Kasumi-1 (cell line): ENCODE measurements at places on chromosomes 7 and 10.

GRCh38 chr7:157522189-157522588 lies 185.4 kb downstream of the DNAJB6 start:
- no peak for DNase-seq

DNA sequence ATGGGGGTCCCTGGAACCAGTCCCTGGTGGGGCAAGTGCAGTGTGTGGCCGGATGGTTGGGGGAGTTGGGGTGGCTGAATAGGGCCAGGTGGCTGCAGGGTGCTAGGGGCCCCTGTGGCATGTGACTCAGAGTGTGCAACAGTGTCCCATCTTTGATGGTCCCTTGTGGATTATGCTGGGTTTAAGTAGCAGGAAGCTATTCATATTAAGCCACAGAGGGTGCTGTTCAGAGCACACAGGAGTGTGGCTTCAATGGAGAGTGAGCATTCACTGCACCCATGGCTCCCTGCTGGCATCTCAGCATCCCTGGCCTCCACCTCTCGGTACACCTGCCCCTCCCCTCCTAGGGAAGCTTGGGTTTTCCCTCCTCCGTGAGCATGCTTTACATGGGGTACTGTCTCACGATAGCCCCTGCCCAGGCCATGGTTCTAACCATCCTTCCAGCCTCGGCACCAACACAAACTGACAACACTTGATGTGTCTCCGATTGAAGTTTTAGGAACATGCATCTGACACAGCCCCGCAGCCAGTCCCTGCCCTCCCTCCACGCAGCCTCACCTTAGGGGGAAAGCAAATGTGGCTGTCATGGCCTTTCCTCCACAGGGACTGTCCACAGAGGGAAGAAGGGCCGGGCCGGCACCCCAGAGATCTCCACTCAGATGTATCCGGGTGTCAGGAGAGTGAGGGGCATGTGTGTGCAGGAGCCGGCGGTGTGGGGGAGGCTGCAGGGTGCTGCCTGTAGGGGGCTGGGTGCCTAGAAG lies 30.4 kb upstream of the PPIF start:
- peak; percentile 63 for DNase-seq

DNA sequence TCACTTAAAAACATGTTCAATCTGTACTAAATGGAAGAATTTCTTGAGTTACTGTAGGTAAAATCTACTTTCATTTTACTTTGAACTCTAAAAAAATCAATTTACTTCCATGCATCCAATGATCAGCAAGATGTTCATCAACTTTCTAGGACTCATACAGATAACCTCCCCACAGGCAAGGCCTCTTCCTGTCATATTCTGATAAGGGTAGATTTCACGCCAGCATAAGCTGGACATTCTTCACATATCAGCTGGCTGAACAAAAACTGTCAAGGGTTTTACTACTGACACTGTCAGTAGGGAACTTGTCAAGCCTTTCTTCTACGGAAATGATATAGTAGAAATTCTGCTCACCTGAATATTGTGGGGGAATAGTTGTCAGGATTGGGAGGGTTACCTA lies 244.9 kb downstream of the THSD7A start:
- no peak for DNase-seq

DNA sequence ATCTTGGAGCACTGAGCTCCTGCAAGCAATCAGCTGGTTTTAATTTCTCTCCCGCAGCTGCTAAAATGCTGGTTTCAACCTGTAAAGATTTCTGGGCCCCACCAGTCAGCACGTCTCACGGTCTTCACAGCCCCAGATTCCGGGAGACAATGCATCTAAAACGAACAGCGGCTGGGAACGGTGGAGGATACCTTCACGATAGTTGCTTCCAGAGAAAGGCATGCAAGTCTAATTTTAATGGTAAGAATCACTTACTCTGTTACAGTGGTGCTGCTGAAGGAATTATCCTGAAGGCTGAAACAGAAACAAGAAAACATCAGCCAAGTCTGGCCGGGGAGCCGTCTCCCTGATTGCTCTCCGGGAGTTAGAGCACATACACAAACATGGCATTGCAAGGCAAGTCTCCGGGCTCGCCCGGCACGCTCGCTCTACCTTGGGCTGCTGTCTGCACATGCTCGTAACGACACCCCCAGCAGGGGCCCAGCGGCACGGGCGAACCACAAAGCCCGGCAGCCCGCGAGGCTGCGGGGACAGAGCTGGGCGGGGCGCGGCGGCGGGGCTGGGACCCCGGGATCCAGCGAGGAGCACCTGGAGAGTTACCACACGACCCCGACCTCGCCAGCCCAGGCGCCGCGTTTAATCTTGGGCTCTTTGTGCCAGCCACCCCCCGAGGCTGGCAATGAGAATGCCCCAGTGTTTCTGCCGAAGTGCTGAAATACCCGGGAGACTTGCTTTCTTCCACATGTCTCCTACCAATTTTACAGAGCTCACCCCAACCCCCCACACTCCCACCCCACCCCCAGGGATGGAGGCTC lies at the start of gene FAM13C:
FAM13C (minus strand) TSS at position 406 of the 815 bp plus-strand sequence; CDS start at position 317, 89 bp downstream.
- no peak for DNase-seq

DNA sequence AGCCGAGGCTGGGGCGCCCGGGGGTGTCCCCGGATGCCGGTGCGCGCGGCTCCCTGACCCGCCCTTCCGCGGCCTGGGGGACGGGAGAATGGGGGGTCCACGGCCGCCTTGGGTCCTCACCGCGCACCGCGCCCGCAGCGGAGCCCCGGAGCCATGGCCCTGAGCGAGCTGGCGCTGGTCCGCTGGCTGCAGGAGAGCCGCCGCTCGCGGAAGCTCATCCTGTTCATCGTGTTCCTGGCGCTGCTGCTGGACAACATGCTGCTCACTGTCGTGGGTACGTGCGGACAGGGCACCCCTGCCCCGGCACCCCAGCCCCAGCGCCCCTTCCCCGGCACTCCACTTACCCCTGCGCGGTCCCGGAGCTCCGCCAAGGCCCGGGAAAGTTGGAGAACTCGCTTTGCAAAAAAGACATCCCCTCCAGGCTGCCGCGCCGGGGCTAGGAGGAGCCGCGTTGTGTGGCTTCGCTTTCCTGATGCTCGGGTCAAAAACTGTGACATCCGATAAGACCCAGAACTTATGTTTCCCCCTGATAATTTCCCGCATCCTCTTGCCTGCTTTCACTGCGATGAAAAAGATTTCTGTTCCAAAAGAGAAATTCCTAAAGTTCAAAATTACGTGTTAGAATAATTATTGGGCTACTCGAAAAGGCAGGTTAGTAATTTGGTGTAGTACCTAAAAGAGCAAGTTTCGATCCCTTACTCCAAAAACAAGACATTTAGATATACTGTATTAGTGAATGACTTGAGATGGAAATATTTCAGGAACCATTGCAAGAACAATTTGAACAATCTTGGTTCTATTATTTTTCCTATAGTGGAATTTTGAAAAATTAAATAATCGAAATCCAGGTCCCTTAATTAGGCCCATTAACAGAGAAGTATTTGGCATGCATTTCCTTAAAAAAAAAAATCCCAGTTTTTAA lies 888 bp downstream of the SLC18A2 start:
- DNase-seq, result peak; percentile 38

- DNase-seq, result no peak
Observed at GRCh38 chr7:47290466-47290865, 291.4 kb downstream of the TNS3 start.

GRCh38 chr10:76113952-76114351 lies 682.5 kb downstream of the LRMDA start:
- no peak for DNase-seq

DNA sequence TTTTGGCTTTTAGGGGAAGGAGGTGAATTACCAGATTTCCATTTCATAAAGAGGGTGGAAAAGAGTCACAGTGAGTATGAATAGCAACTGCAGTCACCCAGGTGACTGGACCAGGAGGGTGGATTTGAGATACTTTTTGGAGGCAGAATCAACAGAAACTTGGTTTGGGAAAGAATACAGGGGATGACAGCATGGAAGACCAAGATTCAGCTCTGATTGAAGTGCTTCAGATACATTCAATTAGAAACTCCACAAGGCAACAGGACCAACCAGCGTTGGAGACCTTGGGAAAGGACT lies 83.0 kb downstream of the SGMS1 start:
- no peak for DNase-seq

GRCh38 chr7:100896732-100897608 lies 1.3 kb upstream of the ACHE start:
- DNase-seq, result no peak

GRCh38 chr7:148790131-148790726 lies 91.5 kb downstream of the CUL1 start:
- DNase-seq, result no peak

DNA sequence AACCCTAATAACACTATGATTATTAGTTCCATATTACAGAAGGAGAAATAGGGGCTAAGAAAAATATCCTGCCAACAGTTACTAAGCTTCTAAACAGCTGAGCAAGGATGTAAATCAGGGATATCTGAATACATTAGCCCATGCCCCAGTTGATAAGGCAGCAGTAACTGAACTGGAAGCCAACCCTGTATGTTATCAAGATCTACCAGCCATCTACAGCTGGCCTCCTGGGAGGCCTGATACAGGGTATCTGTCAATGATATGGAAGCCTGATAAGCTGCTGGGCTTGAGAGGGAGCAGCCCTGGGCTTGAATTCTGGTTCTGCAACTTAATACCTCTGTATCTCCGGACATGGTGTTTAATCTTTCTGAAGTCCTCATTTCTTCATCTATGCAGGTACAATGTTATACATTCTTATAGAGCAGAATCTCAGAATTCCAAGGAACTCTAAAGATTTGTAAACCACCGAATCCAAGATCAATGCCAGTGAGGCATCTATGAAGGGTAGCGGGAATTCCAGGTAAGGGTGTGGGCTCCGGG lies 37.9 kb upstream of the AFAP1L2 start:
- DNase-seq, result no peak

DNA sequence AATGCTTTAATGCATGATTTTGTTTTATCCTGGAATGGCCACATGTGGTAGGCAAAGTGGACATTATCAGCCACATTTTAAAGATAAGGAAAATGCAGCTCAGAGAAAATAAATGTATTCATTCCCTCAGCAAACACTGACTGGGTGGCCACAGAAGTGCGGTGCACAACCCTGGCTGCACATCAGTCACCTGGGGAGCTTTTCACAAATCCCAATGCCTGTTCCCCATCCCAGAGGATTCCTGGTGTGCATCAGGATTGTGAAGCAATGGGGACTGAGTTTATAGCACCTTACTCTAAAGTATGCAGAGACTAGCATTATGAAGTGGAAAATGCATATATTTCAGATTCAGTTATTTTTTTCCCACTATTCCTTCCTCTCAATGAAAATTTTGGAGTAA lies 193.5 kb upstream of the C7orf33 start:
- DNase-seq, result no peak

- no peak for DNase-seq
Observed at GRCh38 chr10:122361046-122361445, 13.5 kb upstream of the PLEKHA1 start.

DNA sequence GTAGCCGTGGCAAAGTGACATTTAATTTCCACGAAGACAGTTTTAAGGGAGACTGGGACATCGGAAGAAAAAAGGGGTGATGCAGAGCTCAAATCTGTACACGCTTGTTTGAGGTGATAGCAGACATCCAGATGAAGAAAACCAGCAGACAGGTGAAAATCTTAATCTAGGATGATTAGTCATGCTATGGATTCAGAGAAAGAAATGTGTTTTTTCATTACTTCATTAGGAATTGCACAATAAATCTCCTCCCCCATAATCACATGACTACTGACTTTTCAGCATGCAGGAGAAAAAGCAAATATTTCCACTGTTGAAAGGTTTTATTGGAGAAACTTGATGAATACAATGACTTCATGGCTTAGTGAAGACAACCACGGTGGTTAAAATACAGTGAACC lies 2.5 kb downstream of the NUDT5 start:
- DNase-seq, result no peak
